GM23338 (cell line): ENCODE measurements at places on chromosomes 2 and 18. TPM values are rescaled to one million over a fixed set of nuclear protein-coding genes. Genes with fewer than 3 reads are reported as not detected.

Gene MSH2
- 130 and 156 TPM in 2 replicates for polyA plus RNA-seq

Gene TEKT4
- polyA plus RNA-seq = not detected in 2 replicates

Gene SIX3
- polyA plus RNA-seq = 0.21 and 0.37 TPM in 2 replicates

Gene DPP4
- polyA plus RNA-seq = 1.0 and 1.5 TPM in 2 replicates

Gene SS18
- 33.4 and 41.3 TPM in 2 replicates for polyA plus RNA-seq

Gene FARSB
- 34.8 and 40.0 TPM in 2 replicates for polyA plus RNA-seq

Gene RAX
- polyA plus RNA-seq = 0.16 and 0.68 TPM in 2 replicates

Gene TRABD2A
- 5.5 and 6.0 TPM in 2 replicates for polyA plus RNA-seq

Gene FABP1
- polyA plus RNA-seq = not detected in 2 replicates

Gene FBLN7
- 0.14 and 0.16 TPM in 2 replicates for polyA plus RNA-seq

- no peak for DNase-seq
These were observed 102.4 kb downstream of the ASB1 start for GRCh38 chr2:238528953-238529781.

GRCh38 chr2:44839370-44839769 lies 102.1 kb upstream of the SIX3 start:
- DNase-seq = no peak

GRCh38 chr2:237538001-237538720 lies 28.2 kb upstream of the PRLH start:
- peak; percentile 39 for DNase-seq

GRCh38 chr2:237486334-237486818 lies 675 bp upstream of the MLPH start:
- peak; percentile 59 for DNase-seq

DNA sequence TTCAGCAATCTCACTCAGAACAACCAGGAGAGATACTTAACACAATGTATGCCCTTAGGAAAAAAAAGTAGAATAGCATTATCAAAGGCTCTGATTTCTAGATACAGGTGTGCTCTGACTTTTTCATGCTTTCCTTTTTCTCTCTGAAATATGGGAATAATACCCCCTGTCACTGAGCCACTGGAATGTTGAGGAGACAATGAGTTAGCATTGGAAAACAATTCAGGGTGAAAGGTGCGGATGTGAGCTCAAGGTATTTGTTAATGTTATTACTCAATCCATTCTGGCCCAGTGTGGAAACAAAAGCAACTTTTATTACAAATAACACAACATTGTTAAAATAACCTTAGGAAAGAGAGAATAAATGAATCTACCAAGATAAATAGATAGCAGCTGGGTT lies 228.0 kb downstream of the IKZF2 start:
- DNase-seq = no peak

GRCh38 chr2:70553334-70553583 lies 367 bp downstream of the TGFA start:
- peak; percentile 75 for DNase-seq

DNA sequence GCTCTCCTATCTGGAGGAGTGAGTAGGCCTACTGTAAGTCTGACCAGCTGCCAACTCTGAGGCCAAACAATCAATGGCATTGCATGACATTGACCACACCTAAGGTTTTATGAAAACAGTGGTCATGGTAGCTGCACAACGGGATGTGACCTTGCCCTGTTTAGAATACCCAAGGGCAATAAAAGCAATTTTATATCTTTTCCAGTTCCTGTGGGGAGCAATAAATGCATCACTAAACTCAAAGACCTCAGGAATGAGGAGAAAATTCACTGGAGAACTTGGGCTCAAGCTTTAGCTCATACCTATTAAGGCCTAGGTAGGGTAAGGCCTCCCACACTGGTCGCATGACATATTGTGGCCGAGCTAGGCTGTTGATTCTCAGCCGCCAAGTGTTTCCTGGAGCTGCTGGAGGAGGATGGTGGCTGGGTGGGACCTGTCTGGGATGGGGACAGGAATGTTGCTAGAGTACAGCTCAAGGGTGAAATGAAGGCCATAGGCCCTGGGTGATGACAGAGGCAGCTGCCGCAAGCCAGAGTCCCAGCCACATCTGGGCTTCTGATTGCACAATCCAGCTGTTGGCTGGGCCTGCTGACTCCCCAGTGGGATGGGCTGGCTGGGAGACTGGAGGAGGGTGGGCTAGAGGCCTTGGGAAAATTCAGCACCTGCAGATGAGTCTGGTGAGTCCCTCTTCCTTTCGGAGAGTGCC lies 313.7 kb downstream of the CYP26B1 start:
- DNase-seq = no peak
